Neural crest cell (in vitro differentiated cells): ENCODE measurements at places on chromosomes 3 and 15. TPM values are rescaled to one million over a fixed set of nuclear protein-coding genes. Genes with fewer than 3 reads are reported as not detected.
A peak's percentile ranks its signal among the peaks of the same experiment; 100 is the strongest.

GRCh38 chr3:184426691-184427141 is 46.9 kb downstream of the CHRD start:
- no peak for DNase-seq

- DNase-seq, result no peak
Measured at GRCh38 chr3:74273091-74273490, 341.4 kb downstream of the CNTN3 start.

- no peak for DNase-seq
Measured at GRCh38 chr3:45612918-45613602, 18.5 kb downstream of the LIMD1 start.

DNA sequence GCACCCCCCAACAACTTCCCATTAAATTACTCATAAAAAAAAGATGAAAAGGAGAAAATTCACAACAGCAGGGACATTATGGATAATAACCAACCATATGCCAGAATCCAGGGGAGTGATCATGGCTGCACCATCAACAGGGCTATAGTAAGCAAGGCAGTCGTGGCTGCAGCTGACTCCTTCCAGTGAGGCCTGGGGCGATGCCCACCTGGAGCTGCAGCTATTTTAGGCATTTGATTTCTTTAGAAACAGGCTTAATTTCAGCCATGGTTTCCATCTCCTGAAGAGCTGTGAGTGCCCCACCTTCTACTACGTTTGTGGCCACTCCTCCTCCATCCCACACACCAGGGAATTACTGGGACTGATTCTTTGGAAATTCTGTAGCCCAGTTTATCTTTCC is 84.0 kb downstream of the MINAR1 start:
- DNase-seq, result no peak

The AGBL1 gene
- 0.05 and 0.07 TPM in 2 replicates for total RNA-seq

The XCR1 gene
- not detected in 2 replicates for total RNA-seq

- DNase-seq, result no peak
Measured at GRCh38 chr3:97772926-97773325, 8.4 kb downstream of the ARL6 start.

DNA sequence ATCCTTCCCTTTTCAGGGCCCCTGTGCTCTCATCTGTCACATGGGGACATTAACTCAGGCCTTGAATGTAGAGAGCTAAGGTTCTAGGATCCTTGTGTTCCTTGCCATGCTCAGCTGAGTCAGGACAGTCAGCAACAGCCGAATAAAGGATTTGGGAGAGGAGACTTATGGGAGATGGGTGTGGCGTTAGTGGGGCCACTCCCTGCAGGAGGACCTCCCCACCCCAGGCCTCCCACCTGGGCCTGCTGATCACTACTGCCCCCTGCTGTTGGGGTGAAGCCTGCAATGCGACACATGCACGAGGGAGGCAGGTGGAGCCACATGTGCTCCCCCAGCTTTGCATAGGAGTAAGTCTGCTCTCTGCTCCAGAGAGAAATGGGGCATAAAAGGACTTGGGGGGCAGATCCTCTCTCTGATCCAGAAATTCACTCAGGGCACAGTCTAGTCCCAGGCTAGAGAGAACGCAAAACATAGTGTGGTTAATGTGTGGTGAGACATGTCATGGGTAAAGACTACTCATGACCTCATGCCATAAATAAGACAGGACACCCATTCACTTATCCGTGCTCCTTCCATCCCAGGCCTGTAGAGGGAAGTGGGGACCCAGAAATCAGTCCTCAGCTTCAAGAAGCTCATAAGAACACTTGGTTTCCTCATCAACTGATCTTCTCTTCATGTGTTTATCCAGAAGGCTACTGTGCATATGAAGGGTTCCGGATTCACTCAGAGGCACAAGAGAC is 19.4 kb downstream of the RBP1 start:
- no peak for DNase-seq

GRCh38 chr15:91603384-91604080 is 250.0 kb upstream of the SLCO3A1 start:
- DNase-seq, result no peak

- DNase-seq, result no peak
Measured at GRCh38 chr3:183378008-183378407, 50.4 kb downstream of the MCF2L2 start.

DNA sequence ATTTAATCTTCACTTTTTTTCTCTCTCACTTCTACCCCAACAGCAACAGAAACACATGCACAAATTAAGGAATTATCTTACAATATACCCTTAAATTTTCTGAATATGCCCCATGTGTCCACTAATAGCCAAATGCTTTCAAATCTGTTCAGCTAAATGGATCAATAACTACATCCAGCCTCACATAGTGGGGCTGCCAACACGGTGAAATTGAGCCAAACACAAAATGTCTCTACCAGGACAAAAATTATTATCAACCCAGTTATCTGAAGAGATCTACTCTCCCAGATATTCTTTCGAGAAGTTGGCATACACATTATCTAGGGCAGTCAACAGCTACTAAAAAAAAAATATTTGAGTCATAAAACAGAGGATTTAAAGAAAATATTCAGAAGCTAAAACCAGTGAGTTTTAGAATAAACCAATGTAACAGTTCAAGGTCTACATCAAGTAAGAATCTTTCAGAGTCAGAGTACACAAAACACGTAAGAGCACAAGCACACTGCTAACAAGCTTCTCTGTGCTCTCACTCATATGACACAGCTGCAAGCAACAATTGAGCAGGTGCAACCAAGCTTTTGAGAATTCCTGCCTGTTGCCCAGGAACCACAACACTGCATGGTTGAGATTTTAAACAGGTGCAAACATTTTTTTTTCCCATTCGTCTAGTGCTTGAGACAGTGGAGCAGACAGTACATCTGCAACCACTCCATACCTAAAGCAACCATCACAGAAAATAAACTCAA is 247.7 kb downstream of the ZBTB20 start:
- DNase-seq, result no peak

The DLG1 gene
- 91.4 and 95.5 TPM in 2 replicates for total RNA-seq

The GABRB3 gene
- 19.8 and 23.7 TPM in 2 replicates for total RNA-seq

GRCh38 chr15:73987250-73987649 is 4.8 kb downstream of the STOML1 start:
- no peak for DNase-seq

DNA sequence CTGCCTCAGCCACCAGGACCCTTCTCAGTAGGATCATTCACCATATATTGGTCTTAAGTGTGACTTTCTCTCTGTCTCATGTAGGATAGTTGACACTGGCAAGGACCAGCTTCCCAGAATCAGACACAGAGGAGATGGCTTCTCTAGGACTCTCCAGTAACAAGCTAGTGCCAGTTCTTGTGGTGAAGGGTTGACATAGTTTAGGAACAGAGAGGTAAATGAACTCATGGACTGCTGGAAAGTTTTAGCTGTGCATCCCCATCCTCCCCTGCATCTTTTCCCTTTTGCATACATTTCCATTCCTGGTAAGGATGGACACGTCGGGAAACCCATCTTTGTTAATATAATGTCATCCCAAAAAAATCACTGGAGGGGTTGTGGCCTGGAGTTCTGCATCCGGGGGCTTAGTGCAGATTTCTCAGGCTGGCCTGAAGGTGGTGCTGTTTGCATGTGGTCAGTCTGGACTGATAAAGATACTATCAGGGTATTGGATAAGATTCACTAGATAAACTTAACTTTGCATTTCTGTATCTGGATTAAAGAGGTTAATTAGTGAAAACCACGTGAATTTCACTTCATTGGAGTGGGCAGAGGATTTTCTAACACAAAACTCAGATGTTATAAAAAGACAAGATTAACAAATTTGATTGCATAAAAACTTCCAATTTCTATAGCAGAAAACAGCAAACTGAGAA is 110.8 kb downstream of the TBC1D2B start:
- peak; percentile 64 for DNase-seq

DNA sequence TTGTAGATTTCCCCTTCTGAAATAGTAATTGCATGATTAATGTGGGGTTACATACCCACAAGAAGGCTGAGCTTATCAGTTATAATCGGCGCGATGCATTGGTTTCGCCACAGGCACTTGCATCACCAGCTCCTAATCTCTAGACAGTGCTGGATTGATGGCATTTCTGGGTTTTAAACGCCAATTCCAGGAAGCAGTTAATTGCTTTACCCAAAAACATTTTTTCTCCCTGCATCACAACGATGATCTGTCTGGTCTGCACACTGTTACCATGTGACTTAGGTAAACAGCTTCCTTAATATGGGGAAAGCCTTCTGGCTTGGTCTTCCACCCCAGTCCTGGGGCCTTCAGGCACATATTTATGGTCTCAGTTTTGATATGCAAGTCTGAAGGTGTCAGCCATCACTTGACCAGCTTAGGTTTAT is 70.0 kb upstream of the HEG1 start:
- DNase-seq, result no peak

GRCh38 chr15:90742087-90742486 is 24.9 kb downstream of the BLM start:
- DNase-seq, result no peak

DNA sequence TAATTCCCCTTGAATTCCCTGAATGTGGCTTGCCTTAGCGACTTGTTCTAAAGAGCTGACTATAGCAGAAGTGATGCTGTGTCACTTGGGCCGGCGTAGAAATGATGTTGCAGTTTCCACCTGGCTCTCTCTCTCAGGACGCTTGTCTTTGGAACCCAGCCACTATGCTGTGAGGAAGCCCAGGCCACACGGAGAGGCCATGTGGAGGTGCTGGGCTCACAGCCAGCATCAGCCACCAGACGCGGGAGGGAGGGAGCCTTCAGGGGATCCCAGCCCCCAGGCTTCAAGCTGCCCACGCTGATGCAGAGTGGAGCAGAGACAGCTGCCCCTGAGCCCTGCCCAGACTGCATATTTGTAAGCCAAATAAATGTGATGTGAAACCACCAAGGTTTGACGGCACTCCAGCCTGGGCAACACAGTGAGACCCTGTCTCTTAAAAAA is 18.6 kb downstream of the RNU5B-1 start:
- no peak for DNase-seq

The AADAC gene
- not detected in 2 replicates for total RNA-seq

The MEX3B gene
- 49.5 and 51.7 TPM in 2 replicates for total RNA-seq

DNA sequence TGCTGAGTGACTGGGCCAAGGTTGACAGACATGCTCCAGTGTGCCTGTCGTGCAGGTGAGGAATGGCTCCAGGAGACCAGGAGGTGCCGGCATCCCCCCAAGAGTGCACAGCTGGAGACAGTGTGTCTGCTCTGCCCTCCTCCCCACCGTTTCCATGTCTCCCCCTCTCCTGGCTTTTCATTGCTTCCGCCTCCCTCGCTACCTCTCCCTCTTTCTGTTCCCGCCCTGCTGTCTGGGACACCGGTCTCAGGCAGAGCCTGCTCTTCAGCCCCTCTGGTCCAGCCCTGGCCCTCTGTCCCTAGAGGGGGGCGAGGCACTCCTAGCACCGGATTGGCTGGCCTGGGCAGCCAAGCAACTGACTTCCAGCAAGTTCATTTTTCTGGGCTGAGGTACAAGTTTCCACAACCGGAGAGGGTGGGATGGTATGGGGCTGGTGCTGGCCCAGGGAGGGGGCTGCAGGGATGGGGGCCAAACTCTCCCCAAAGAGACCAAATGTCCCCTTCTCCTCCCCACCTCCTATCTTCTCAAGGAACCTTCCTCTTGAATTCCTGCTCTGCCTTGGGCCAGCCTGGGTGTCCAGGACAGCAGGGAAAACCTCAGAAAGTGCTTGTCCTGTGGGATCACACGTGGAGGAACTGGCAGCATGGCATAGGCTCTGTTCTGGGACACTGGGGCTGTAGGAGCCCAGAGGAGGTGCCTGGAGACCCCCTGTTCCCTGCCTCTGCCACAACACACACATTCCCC is 32.6 kb downstream of the PRKCD start:
- no peak for DNase-seq

- DNase-seq, result no peak
Measured at GRCh38 chr3:147914532-147914931, 505.4 kb downstream of the ZIC1 start.

The ITIH1 gene
- total RNA-seq, result not detected in 2 replicates

DNA sequence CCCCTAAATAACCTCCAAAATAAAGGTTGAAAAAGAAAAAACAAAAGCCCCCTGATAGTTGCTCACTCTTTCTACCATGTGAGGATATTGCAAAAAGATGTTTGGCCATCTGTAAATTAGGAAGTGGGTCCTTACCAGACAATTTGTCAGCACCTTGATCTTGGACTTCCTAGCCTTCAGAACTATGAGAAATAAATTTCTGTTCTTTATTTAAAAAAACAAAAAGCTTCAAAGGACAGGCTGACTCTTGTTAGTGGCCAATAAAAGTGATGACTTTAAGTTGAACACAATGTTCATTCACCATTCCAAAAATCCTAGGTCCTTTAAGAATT is 103.5 kb downstream of the CBLB start:
- no peak for DNase-seq

- no peak for DNase-seq
Measured at GRCh38 chr3:39528844-39529243, 61.4 kb downstream of the MOBP start.

GRCh38 chr15:32685576-32685975 is 32.2 kb upstream of the GREM1 start:
- DNase-seq, result no peak

DNA sequence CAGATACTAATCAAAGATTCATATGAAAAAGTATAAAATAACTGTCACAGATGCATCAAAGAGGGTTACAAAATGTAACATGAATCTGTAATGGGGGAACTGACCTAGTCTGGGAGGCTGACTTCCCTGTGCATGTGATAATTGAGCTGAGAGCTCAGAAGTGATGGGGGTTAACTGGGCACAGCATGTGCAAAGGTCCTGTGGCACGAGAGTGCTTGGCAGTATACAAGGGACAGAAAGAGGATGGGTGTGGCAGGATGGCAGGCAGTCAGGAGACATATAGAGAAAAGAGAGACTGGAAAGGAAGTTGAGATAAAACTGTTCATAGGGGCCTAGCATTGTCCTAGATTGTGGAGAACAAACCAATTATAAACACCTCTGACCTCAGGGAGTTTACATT is 47.8 kb upstream of the IREB2 start:
- DNase-seq, result no peak

The HYKK gene
- 0.86 and 1.5 TPM in 2 replicates for total RNA-seq
